ENCODE measurements at places on chromosomes 6 and 20.
A peak's percentile ranks its signal among the peaks of the same experiment; 100 is the strongest.

- no peak for DNase-seq
These were observed 21.9 kb upstream of the PTPN1 start for GRCh38 chr20:50488236-50488806.

DNA sequence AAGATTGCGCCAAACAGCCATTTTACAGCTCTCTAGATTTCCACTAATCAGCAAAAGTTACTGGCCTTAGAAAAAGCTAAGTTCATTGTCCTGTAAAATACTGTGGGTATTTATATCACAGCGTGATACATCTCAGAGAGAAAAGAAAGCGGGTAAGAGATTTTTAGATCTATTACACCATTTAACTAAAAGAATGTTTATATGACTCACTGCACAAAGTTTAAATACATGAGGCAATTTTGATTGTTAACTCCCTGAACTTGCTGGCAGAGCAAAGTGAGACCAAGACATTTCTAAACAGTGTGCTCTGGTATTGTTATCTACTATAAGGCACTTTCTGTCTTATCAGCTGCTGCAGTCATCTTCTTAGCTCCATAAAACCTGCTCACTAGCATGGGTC is 314.3 kb downstream of the EPHA7 start:
- DNase-seq, result no peak

GRCh38 chr6:169627736-169628607 is 73.9 kb downstream of the WDR27 start:
- DNase-seq, result no peak

- DNase-seq, result peak; percentile 88
These were observed at the start of gene ADGRB3 for GRCh38 chr6:68634726-68635411. TSS of gene ADGRB3 (plus strand) at chr6:68635282. CDS start at chr6:68638676, 3,394 bp downstream.

GRCh38 chr6:136616527-136616926 is 66.3 kb upstream of the MAP7 start:
- no peak for DNase-seq

GRCh38 chr6:159098636-159099106 is 53.9 kb upstream of the TAGAP start:
- no peak for DNase-seq
